ENCODE measurements at places on chromosomes 2 and 18.

GRCh38 chr18:51941999-51942398 is 398.0 kb upstream of the DCC start:
- no peak for DNase-seq

GRCh38 chr2:37780387-37780676 is 108.9 kb upstream of the CDC42EP3 start:
- DNase-seq: no peak

DNA sequence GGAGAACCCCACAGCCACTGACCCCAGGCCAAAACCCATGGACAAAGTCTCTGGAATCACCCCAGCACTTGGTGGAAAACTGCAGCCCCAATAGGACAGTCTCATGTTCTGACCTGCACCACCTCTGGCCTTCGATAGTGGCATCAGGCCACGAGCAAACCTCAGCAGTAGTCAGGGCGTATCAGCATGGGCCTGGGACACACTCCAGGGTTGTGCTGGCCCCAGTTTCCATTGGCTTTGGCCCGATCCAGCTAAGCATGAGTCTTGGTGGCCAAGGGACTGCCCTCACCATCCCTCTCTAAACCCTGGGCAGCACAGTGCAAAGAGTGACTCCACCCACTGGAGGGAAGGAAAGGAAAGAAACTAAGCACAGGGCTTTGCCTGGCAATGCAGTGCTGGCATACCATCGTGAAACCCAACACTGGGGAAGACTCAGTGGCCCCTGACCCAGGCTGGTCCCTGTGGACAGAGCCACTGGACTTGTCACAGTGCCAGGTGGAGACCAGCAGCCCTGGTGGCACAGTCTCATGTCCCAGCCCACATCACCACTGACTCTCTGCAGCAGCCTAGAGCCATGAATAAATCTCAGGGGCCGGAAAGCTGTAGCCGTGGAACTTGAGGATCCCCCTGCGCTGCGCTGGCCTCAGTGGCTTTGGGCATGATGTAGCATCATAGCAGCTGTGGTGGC is 46.3 kb downstream of the ZNF519 start:
- DNase-seq: no peak

DNA sequence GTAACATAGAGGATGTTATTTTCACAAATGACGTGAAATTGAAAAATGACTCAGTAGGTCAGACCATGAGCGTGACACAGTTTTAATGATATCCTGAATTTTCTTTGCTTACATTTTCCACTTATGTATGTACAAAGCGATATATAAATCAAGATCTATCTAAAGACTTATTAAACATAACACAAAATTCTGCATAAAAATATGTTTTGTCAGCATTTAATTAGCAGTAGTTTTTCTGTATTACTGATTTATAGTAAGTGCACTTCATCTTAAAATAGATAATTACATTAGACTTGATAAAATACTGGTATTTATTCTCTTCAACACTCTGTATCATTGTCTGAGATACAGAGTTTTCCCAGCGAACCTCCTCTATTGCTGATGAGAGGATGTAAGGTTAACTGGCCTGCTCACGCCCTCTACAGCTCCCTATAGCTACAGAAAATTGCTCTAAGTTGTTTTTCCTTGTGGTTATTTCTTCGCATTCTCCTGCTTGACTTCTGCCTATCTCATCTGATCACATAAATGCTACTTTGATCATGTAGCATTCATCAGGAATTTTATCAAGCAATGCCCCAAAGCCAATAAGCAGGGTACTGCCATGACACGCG is 548.8 kb upstream of the REG3G start:
- DNase-seq: no peak

DNA sequence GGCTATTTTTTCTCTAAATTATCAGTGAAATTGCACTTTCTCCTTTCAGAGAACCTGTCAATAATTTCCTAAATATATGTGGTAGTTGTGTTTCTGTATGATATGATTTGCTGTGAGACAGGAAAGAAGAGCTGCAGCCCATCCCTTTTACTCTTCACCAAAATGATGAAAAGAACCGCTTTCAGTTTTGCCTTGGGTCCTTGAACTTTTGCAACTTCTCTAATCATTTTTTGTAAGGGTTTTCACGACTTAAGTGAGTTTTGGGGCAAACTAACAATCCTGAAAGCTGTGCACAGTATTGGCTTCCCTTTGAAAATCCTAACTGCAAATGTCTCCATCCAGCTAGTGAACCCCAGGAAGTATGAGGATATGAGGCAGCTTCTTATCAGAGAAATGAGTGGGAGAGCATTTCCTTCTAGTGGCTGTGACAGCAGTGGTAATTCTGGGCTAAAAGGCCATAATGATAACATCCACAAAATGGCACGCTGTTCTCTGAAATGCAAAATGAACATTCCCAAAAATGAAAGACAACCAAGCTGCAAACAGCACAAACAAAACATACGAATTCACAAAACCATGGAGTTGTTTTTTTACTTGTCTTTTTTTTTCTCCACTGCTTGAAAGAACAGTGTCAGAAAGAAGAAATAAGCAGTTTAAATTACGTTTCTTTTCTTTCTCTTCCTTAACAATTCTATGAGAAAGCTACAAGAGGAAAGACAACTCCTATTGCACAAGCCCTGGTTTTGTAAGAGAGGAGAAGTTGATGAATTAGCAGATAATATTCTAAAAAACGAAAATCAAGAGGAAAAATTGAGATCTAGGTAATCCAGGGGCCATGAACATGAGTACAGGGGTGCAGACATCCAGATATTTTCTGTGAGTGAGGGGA is 1291.6 kb upstream of the ZEB2 start:
- no peak for DNase-seq

Data from GM04503 (cell line).